ENCODE measurements at places on chromosomes 13 and 19.

- DNase-seq: no peak
Observed at GRCh38 chr19:9996541-9996940, 13.8 kb downstream of the COL5A3 start.

DNA sequence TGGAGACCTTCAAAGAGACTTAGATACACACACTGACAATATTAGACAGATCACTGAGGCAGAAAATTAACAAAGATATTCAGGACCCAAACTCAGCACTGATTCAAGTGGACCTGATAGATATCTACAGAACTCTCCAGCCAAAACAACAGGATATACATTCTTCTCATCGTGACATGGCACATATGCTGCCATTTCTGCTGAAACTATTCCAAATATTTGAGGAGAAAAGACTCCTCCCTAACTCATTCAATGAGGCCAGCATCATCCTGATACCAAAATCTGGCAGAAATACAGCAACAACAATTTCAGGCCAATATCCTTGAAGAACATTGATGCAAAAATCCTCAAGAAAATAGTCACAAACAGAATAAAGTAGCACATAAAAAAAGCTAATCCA, 53.3 kb downstream of the TRPC4 start:
- DNase-seq: no peak

GRCh38 chr19:28609091-28609755, 603.7 kb downstream of the UQCRFS1 start:
- no peak for DNase-seq

- DNase-seq: no peak
Observed at GRCh38 chr13:26132756-26133155, 80.9 kb upstream of the SHISA2 start.

- no peak for DNase-seq
Observed at GRCh38 chr13:30308548-30308947, 1.2 kb upstream of the KATNAL1 start.

GRCh38 chr13:30088312-30088855, 219.0 kb downstream of the KATNAL1 start:
- DNase-seq: no peak

- no peak for DNase-seq
Observed at GRCh38 chr13:46642254-46642653, 89.3 kb downstream of the LRCH1 start.

DNA sequence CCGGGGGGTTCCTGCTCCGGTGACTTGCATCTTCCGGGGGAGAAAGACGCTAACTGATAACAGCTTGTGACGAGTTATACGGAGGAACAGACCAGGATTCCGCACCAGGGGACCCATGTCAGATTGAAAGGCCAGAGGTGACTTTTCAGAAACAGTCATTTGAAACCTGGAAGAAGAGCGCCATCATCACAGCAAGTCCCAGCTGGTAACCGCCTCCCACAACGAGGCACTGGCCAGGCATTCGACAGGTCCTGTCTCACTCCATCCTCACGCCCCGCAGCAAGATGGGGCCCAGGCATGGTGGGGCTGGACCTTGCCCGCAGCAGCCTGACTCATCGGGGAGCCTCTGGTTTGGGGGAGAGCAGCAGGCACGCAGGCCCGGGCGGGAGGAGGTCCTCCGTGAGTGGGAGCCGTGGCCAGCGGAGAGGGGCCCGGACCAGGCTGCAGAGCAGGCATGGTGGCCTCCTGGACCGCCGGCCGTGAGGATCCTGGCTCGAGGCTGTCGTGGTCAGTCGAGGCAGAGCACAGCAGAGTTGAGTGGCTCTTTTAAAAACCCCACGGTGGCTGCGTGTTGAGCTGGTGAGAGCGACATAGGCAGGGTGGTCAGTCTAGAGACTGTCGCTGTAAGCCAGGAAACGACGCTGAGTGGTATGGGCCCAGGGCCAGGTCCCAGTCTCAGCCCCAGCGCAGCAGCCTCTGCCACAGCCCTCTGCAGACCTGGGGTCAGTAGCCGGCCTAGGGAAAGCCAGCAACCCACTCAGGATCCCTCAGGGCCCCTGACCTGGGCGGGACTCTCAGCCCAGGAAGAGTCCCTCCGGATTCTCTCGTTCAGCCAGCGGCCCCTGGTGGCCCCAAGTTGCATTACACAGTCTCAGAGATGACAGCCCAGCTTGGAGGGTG, 94.9 kb upstream of the MCF2L start:
- DNase-seq: no peak

- no peak for DNase-seq
Observed at GRCh38 chr19:29121684-29122083, 91.3 kb downstream of the UQCRFS1 start.

DNA sequence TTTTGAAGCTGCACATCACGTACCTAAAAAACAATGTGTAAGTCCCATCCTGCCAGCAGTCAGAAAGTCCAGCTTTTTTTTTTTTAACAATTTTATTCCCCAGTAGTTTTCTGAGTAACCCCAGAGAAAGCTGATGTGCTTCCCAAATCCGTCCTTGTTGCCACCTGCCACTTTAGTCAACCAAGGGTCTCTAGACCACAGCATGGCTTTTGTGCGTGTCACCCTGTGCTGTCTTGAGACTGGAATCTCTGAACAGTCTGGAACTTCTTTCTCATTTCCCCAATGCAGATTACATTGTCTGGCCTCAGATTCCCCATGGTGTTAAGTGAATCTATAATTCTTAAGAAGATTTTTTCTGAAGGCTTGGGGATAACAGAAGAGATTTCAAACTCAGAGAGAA, 289.2 kb upstream of the KLF12 start:
- no peak for DNase-seq

DNA sequence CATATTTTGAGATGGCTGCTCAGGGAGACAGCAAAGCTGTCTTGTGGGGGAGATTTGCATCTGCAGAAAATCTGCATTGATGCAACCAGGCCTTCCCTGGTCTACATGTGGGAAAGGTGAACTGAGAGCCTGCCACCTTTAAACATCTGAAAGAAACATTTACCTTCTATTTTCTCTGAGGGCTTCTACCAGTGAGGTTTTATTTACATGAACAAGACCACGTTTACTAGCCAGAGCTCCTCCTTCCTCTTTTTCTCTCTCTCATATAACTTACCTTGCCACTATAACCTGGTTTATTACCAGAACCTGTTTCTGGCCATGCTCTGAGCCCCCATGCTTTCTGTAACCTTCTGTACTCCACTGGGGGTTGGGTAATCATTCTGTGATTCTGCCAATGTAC, 14.4 kb upstream of the RUBCNL start:
- no peak for DNase-seq

DNA sequence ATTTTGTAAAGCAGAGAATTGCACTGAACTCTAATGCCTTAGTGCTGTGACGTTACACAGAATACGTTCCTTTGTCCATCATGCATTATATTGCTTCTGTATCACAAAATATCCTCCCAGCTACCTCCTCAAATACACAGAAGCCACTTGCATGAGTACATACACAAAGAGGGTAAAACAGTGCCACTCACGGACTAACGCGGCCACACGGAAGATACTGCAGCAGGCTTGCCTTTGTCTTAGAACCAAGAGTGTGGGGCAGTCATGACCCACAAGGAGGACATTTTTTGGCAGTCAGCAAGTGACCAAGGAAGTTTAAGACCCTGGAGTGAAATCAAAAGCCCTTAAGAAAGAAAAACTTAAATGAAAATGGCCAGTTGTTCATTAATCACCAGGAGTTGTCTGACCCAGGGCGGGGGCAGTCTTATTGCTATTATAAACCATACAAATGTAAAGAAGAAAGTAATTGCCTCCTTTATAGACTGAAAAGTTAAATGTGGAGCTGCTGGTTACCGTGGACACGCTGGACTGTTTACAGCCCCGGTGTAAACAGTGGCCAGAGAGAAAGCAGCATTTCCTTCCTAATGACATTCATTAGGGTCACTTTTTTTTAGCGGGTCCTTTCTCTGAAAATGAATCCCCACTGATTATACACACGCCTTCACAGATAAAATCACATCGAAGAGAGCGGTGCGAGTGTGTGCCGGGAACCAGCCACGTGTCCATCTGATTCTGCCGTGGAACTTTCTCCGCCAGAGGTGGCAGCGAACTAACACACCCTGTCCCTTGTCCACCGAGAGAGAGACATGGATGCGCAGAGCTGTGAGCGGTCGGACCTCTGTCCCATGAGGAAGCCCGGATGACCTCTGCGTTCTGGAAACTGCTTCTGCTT, 66.8 kb downstream of the SOX1 start:
- DNase-seq: no peak

DNA sequence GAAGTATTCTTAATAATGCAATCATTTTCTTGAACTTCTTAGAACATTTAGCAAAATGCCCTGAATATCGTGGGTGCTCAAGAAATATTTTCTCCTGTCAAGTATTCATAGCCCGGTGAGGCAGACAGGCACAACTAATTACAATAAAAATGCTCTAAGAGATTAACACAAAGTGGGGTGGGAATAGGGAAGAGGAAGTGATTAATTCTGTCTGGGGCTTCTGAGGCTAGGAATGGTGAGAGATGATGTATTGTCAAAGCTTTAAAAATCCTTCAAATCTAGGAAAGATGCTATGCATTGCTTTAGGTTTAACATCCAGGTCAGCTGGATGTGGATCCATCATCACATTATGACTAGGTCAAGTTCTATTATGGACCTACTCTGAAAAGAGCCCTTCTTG, 66.9 kb upstream of the POSTN start:
- no peak for DNase-seq

DNA sequence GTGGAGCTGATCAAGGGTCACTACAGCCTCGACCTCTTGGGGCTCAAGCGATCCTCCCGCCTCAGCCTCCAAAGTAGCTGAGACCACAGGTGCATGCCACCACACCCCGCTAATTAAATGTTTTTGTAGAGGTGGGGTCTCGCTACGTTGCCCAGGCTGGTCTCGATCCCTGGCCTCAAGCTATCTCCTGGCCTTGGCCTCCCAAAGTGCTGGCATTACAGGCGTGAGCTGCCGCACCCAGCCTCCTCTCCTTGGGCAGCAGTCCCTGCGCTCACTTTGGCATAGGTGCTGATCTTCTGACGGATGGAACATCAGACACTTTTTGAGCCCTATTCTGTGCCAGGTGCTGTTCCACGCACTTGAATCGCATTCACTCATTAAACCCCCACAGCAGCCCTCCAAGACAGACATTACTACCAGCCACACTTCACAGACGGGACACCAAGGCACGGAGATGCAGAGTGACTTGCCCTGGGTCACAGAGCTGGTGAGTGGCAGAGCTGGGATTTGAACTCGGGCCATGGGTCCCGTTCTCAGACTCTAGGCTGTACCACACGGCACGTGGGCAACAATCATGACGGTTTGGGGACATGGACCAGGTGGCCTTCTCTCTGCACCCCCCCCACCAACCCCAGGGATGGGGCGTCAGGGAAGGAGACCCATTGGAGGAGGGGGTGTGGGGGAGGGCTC, 3.2 kb downstream of the MEIS3 start:
- DNase-seq: no peak

DNA sequence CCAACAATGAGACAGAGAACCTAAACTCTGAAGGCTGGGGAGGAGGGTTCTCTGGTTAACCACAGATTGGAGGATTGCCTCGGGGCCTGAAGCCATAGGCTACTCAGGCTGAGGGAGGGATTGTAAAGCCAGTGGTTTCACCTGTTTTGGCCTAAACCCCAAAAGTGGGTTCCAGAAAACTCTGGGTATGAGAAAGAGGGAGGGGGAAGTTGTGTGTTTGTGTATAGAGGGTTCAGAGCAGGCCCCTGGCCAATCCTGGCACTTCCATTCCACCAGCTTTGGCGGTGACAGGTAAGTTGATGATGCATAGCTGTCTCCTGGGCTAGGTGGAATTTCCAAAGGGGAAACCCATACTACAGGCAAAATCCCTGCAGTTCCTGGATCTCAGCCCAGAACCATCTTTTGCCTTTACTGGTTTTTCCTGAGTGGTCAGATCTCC, 13.5 kb upstream of the CCDC97 start:
- DNase-seq: no peak

GRCh38 chr19:16112778-16113177, 1.1 kb downstream of the RAB8A start:
- no peak for DNase-seq

DNA sequence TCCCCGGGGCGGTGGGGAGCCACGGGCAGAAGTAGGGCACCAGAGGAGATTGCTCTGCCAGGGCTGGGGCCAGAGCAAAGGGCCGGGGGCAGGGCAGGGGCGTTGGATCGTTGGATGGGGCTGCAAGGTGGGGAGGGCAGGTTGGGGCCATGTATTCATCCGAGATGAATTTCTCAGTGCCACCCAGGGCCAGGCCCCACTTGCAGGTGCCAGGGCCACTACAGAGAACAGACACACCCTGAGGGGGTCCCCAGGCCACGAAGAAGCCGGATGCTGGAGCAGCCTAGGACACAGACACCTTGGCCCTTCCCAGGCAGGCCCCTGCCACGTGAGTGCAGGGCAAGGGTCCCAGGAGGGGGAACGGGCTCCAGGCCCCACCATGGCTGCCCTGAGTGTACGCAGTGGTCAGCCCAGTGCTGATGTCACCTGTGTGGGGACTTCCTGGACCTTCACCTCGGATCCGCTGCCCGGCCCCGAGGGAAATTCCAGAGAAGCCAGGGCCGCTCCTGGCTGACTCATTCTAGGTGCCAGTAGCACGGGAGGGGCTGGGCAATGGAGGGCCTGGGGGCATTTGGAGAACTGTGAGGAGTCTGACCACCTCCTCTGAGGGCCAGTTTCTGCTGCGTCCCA, 9.6 kb upstream of the SBNO2 start:
- DNase-seq: no peak

- DNase-seq: peak; percentile 47
Observed at GRCh38 chr13:40485611-40486517, 180.6 kb downstream of the FOXO1 start.

DNA sequence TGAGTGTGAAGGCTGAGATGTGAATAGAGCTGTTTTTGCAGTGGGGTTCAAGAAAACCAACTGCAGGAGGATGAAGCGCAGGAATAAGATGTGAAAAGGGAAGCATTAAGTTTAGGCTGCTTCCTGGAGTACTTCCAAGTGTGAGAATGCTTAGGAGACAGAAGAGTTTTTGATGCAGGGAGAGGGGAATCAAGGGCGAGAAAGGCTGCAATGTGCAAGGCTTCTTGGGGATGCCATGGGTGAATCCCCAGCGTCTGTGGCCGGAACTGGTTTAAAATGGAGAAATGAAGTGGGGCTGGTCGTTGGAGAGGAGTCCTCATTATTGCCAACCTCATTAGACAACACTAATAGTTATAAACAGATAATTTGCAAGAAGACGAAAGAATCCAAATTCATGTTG, 764.9 kb downstream of the LIG4 start:
- DNase-seq: no peak

- DNase-seq: no peak
Observed at GRCh38 chr19:34428549-34429285, 536 bp downstream of the UBA2 start.

- peak; percentile 29 for DNase-seq
Observed at GRCh38 chr19:14517840-14518505, at the start of gene DNAJB1. Gene DNAJB1, minus strand, starts transcription at chr19:14518397. Its CDS starts 48 bp downstream, at chr19:14518349.

DNA sequence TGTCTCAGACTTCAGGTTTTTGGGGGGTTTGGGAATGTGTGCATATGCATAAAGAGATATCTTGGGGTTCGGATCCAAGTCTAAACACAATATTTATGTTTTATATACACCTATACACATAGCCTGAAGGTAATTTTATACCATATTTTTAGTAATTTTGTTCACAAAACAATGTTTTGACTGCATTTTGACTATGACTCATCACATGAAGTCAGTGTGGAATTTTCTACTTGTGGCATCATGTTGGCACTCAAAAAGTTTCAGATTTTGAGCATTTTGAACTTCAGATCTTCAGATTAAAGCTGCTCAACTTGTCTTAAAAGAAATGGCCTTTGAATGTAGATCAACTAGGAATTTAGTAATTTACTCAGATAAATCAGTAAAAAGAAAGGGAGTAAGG, 712.9 kb upstream of the GPC6 start:
- no peak for DNase-seq

GRCh38 chr19:10499550-10500246, 3.5 kb downstream of the KEAP1 start:
- DNase-seq: no peak

All from ascending aorta (tissue), 2 donors.